ENCODE measurements at places on chromosomes 2 and 18.

DNA sequence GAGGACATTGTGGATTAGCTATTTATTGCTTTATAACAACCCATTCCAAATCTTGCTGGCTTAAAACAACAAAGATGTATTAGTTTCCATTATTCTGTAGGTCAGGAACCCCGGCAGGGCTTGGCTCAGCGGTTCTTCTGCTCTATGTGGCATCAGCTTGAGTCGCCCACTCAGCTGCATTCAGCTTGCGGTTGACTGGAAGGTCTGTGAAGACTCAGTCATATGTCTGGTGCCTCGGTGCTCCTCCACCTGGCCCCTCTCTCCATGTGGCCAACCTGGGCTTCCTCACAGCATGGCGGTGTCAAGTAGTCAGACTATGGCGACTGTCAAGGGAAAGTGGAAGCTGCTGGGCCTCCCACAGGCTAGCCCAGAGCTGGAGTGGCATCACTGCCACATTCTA, 48.6 kb downstream of the EMILIN2 start:
- no peak overlapping the region for H3K27ac ChIP-seq
- DNase-seq = no peak
- no peak overlapping the region for H3K4me3 ChIP-seq
- no peaks in the 10 kb centered on the region for H3K4me1 ChIP-seq

DNA sequence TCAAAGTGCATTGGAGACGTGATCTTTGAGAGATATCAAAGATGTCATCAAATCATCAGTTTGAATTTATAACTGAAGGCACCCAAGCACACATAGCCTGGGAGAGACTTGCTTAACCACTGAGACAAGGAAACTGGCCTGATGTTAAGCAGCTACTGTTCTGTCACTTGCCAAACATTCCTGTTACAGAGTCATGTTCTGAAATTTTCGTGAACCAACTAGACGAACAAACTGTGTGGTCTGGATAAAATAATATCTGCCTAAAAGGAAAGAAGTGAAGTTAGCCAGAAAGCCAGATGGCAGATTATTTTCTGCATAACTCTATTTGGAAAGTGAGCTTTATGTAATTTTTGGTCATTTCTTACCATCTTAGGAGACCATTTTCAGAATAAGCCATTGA, 51.4 kb downstream of the SPATS2L start:
- peaks cover 5% of the 10 kb centered on the region for H3K4me1 ChIP-seq
- no peaks in the 10 kb centered on the region for H3K36me3 ChIP-seq
- no peak overlapping the region for H3K4me3 ChIP-seq
- H3K27me3 ChIP-seq = no peaks in the 10 kb centered on the region

GRCh38 chr18:22542406-22542835, 124.7 kb upstream of the CTAGE1 start:
- DNase-seq = no peak
- H3K27me3 ChIP-seq = no peaks in the 10 kb centered on the region
- H3K36me3 ChIP-seq = no peaks in the 10 kb centered on the region
- no peak overlapping the region for H3K4me3 ChIP-seq
- H3K4me1 ChIP-seq = no peaks in the 10 kb centered on the region

DNA sequence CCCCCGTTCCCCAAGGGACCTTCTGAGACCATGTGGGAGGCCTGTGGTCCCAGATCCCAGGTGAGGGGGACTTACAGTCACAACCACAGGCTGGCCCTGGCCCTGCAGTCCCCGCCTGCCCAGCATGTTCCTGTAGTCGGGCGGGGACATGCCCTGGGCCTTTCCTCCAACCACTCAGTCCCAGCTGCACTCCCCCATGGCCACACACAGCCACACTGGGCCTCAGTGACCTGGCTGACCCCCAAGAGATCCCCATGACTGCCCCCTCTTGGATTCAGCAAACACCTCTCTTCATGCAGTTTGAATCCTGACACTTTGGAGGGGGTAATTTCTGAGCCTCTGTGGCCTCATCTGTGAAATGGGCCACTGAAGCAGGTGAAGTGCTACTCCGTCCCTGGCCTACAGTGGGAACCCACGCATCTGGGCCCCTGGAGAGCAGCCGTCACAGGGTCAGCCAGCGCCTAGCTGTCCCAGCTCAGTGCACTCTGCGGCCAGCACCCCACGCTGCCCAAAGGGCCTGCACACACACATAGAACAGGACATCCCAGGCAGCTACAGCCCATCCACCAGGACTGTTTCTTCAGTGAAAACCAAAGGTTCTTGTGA, 12.7 kb upstream of the ARHGEF4 start:
- no peaks in the 10 kb centered on the region for H3K27me3 ChIP-seq
- H3K27ac ChIP-seq = no peak overlapping the region
- no peaks in the 10 kb centered on the region for H3K4me1 ChIP-seq
- no peak for DNase-seq
- H3K36me3 ChIP-seq = no peaks in the 10 kb centered on the region

GRCh38 chr18:8958660-8959059, 143.8 kb upstream of the NDUFV2 start:
- no peak for DNase-seq
- no peaks in the 10 kb centered on the region for H3K27me3 ChIP-seq
- H3K36me3 ChIP-seq = no peaks in the 10 kb centered on the region
- H3K4me1 ChIP-seq = peaks cover 23% of the 10 kb centered on the region
- no peak overlapping the region for H3K27ac ChIP-seq
- H3K4me3 ChIP-seq = no peak overlapping the region

GRCh38 chr2:231007286-231008098, 11.6 kb downstream of the SPATA3 start:
- no peaks in the 10 kb centered on the region for H3K4me1 ChIP-seq
- H3K4me3 ChIP-seq = no peak overlapping the region
- H3K27ac ChIP-seq = no peak overlapping the region
- H3K27me3 ChIP-seq = no peaks in the 10 kb centered on the region
- no peak for DNase-seq
- H3K36me3 ChIP-seq = no peaks in the 10 kb centered on the region

DNA sequence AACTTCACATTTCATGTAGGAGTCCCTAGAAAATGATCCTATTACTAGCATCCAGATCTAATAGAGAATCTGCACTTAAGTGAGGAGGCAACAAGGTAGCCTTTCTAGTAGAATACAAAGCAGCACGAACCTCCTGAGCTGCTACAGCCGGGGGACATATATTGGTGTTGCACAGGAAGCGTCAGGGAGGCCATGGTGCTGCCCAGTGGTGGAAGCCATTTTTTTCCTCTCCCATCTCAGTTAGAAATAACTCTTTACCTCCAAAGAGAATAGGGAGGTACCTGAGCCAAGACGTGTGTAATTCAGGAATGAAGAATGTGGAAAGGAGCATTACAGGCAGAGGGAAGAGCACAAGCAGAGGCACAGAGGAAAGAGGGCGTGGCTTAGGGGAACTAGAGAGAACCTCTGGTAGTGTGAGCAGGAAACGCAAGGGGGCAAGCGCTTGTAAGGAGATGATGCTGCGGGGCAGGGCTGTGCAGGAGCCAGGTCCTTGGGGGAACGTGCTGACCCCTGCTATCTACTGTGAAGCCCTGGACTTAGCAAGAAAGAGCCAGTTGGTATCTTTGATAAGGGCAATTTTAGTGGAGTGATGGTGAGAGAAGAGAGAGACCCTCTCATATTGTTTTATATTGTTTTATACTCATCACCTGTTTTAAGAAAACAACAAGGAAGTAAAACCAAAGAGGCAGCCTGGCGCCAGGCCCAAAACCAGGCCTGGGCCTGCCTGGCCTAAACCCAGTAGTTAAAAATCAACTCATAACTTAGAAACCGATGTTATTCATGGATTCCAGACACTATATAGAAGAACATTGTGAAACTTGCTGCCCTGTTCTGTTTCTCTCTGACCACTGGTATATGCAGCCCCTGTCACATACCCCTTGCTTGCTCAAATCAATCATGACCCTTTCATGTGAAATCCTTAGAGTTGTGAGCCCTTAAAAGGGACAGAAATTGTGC, 50.0 kb upstream of the TTC39C start:
- H3K27me3 ChIP-seq = no peaks in the 10 kb centered on the region
- no peaks in the 10 kb centered on the region for H3K36me3 ChIP-seq
- peaks cover 13% of the 10 kb centered on the region for H3K4me1 ChIP-seq
- no peak overlapping the region for H3K4me3 ChIP-seq
- DNase-seq = no peak
- peak overlapping the region; percentile 80 for H3K27ac ChIP-seq

GRCh38 chr2:54306556-54306955, 50.5 kb upstream of the TSPYL6 start:
- H3K27me3 ChIP-seq = no peaks in the 10 kb centered on the region
- no peak overlapping the region for H3K27ac ChIP-seq
- H3K4me1 ChIP-seq = no peaks in the 10 kb centered on the region

DNA sequence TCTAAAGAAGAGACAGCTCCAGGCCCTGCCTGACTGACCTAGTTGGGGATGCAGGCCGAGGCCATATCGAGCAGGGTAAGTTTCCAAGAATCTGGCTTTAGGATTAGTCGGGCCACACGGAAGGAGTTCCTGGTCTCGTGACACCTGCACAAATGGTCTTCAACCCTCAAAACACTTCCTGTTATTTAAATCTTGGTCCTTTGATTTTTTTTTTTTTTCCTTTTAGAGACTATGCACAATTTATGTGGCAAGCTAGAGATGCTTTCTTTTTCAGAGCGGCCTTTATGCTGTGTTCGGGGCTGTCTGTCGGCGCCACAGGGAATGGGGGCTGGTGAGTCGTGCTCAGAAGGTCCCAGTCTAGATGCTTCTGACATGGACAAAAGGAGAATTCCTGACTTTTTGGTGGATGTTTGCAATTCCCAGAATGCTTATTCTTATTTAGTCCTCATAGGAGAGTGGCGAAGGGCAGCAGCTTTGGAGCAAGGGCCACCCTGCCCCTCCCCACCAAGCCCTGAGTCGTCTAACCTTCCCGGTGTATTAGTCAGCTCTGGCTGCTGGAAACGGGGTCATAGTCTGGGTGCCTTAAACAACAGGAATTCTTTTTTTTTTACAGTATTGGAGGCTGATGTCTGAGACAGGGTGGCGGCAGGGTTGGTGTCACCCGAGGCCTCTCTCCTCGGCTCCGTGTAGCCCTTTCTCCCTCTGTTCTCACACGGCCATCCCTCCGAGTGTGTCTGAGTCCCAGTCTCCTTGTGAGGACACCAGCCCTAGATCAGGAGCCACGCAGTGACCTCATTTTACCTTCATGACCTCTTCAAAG, 27.4 kb downstream of the HPCAL1 start:
- H3K4me1 ChIP-seq = peaks cover 29% of the 10 kb centered on the region
- H3K4me3 ChIP-seq = no peak overlapping the region
- peak overlapping the region; percentile 28 for H3K27ac ChIP-seq
- H3K36me3 ChIP-seq = no peaks in the 10 kb centered on the region

GRCh38 chr2:191171708-191172355, 21.0 kb upstream of the STAT4 start:
- no peak for DNase-seq
- no peak overlapping the region for H3K4me3 ChIP-seq
- H3K36me3 ChIP-seq = no peaks in the 10 kb centered on the region
- H3K27ac ChIP-seq = no peak overlapping the region
- H3K27me3 ChIP-seq = no peaks in the 10 kb centered on the region
